ENCODE measurements at places on chromosomes 2 and 18.
A peak's percentile ranks its signal among the peaks of the same experiment; 100 is the strongest.

DNA sequence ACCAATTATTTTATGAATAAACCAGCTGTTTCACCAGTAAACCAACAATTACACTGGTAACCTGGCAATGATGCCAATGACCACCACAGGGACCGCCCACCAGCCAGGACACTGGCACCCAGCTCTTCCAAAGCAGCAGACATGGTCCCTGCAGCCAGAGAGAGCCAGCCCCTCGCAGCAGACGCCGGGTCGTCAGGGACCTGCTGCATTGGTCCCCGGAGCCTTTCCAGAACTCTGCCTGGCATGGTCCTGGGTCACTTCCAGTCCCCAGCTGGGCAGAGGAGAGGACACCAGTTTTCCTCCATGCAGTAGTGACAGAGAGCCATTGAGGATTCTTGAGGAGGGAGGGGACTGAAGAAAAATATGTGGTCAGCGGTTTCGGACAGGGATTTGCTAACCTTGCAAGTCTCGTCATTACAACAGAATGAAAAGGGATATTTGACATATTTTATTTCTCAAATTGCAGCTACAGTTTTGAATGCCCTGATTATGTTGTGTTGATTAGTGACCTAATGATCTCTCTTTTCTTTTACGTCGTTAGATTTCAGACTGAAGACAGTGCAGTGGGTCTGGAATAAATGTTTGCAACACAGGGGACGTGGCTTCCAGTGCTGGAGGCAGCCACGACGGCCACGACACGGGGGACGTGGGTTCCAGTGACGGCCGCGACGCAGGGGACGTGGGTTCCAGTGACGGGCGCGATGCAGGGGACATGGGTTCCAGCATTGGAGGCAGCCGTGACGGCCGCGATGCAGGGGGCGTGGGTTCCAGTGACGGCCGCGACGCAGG, 154.5 kb downstream of the TPO start:
- no peak for DNase-seq

GRCh38 chr2:108106731-108107130, 120.4 kb downstream of the SLC5A7 start:
- DNase-seq = no peak

GRCh38 chr2:151882786-151883445, 54.7 kb upstream of the ARL5A start:
- no peak for DNase-seq

DNA sequence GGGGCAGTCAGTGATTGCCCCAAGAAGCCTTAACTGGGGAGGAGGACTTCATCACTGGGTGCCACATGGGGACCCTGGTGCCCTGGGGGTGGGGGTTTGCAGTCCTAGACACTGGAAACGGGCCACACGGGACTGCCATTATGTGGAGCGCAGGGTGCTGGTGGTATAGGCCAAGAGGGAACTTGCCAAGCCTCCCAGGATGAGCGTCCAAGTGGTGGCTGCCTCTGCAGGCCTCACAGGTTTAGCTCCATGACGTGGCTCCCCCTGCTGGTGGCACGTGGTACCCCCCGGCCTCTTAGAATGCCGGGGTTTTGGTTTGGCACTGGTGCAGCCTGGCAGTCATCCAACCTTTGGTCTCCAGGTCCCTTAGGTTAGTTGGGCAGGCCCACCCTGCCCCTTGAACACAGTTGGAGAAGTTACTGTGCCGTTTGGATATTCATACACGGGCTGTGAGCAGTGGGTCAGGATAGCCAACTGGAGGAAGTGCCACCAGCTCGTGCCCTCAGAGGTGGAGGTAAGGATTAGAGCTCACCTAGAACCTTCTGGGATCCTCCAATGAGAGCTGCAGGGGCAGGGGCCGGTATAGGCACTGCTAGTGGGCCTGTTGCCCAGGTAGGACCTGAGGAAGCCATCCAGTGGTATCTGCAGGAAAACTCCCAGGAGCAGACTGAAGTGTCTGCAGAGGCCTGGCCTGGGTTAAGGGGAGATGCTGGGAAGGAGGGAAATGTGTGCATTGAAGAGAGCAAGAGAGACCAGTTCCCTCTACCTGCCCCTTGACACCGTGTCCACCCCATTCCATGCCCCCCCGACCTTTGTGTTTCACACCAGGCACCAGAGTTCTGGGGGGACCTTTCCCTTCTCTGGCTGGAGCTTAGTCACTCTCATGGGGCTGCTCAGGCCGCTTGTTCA, 5.7 kb downstream of the PTMA start:
- peak; percentile 89 for DNase-seq

DNA sequence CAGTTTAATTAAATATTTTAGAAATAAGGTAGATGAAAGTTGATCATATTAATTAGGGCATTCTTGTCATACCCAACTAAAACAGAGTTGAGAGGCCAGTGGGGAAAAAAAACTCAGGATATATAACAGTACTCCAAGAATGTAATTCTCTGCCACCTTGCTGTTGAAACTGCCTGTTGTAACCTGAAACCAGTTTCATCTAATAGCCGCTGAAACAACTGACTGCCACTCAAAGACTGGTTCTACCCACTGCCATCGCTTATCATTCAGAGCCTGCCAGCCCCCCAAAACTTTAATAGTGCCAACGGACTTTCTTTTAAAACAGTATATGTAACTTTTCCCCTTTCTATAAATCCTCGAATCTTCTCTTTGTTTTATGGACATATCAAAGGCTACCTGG, 37.7 kb upstream of the FSIP2 start:
- no peak for DNase-seq

- DNase-seq = no peak
Measured at GRCh38 chr18:24762511-24762910, 302.1 kb downstream of the HRH4 start.

GRCh38 chr2:176136374-176137251, 7.1 kb downstream of the HOXD8 start:
- DNase-seq = no peak

DNA sequence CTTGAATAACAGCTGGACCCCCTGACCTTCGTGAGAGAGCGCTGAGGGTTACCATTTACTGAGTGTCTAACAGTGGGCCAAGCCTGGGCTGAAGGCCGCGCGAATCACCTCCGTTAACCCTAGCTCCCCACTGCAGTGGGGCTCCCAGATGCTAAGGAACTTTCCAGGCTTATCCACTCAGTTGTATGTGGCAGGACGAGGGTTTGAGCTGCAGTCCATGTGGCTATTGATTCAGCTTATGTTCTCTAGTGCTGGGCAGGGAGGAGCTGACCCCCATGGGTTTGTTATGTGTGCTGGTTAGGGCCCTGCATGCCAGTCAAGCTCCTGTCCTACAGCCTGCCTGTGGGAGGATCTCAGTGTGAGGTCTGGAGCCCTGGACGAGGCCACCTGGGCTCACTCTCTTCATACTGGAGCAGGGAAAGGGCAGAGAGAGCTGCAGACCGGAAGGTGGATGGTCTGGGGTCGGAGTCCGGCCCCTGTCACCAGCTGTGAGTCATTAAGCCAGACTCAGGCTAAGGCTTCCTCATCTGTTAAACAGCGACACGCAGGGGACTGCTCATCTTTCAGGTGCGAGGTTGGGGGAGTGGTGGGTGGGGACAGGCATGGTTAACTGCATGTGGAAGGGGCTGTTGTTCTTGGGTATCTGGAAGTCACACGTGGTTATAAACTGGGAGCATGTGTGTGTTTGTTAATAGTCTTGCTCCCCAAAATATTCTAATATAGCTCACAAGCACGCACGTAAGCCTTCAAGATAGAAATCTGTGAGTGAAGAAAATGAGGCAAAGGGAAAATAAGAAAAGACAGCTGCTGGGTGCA, 6.6 kb downstream of the PSD4 start:
- DNase-seq = no peak

DNA sequence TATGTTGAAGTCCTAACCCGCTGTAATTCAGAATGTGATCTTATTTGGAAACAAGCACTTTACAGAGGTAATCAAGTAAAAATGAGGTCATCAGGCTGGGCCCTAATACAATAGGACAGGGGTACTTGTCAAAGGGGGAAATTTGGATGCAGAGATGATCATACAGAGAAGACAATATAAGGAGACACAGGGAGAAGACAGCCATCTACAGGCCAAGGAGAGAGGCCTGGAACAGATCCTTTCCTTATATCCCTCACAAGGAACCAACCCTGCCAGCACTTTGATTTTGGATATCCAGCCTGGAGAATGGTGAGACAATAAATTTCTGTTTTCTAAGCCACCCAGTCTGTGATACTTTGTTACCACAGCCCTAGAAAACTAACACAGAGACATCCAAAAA, 104.3 kb downstream of the METTL4 start:
- no peak for DNase-seq

- no peak for DNase-seq
Measured at GRCh38 chr2:204880928-204881327, 335.7 kb downstream of the PARD3B start.

- DNase-seq = no peak
Measured at GRCh38 chr2:181890271-181890670, 1.3 kb upstream of the ITPRID2 start.

GRCh38 chr2:219002395-219003266, 9.4 kb upstream of the CRYBA2 start:
- peak; percentile 86 for DNase-seq

GRCh38 chr2:240925568-240926515, 19.7 kb downstream of the CROCC2 start:
- DNase-seq = no peak

DNA sequence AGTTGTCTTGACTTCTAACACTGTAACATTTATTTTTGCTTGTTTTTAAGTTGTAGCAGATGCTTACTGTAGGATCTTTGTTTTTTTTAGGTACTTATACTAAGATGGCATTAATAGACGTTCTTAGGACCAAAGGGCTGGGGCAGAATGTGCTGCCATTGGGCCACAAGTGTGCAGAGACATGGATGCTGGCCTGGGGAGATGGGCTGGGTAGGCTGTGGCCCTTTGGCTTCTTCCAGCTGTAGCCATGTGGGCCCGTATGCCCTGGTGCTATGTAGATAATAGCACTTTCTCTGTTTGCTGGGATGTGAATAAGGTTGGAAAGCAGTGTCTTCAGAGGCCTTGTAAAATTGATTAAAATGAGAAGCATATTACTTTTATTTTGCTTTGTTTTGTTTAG, 18.8 kb downstream of the RAB31 start:
- DNase-seq = no peak

GRCh38 chr18:62799977-62800376, 84.6 kb downstream of the PHLPP1 start:
- no peak for DNase-seq

GRCh38 chr2:129936334-129936934, 43.0 kb upstream of the RAB6C start:
- peak; percentile 57 for DNase-seq

GRCh38 chr2:57890464-57890863, 156.1 kb upstream of the VRK2 start:
- DNase-seq = no peak

- no peak for DNase-seq
Measured at GRCh38 chr2:112077814-112078213, 22.7 kb downstream of the TMEM87B start.

DNA sequence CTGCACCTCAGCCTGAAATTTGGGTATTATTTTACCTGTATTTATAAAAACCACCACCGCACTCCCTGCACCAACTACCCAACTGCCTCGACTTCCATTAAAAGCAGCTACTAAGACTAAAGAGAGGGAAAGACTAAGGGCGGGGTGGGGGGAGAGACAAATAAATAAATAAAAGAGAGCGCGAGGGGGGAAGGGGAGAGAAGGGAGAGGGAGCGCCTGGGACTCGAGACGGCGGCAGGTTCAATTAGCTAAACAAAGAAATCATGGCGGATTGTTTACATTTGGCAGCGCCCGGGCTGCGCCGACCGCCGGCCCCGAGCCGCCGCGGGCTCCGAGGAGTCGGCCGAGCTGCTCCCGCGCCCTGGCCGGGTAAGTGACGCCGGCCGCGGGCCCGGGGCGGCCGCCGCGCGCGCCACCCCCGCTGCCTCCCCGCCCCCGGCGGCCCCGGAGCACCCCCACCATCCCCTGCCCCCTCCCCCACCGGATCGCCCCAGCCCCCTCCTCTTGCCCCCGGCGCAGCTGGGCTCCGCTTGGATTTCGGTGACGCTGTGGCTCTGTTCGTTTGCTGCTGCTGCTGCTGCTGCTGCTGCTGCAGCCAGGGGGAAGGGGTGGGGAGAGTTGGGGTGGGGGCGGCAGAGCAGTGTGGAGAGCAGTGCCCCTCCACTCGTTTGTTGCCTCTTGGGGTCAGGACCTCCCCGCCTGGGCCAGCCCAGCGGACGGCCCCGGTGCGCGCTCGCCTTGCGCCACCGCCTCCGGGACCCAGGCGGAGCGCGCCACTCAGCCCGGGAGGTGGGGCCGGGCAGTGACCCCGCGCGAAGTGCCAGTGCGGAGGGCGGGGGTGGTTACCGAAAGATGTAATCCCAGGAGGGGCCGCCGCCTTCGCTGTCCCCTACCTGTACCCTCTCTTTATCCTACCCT, 187.2 kb upstream of the FANCL start:
- no peak for DNase-seq

GRCh38 chr2:25548601-25549000, 124.8 kb downstream of the DTNB start:
- DNase-seq = peak; percentile 62

- no peak for DNase-seq
Measured at GRCh38 chr2:46216213-46216612, 81.0 kb upstream of the EPAS1 start.

DNA sequence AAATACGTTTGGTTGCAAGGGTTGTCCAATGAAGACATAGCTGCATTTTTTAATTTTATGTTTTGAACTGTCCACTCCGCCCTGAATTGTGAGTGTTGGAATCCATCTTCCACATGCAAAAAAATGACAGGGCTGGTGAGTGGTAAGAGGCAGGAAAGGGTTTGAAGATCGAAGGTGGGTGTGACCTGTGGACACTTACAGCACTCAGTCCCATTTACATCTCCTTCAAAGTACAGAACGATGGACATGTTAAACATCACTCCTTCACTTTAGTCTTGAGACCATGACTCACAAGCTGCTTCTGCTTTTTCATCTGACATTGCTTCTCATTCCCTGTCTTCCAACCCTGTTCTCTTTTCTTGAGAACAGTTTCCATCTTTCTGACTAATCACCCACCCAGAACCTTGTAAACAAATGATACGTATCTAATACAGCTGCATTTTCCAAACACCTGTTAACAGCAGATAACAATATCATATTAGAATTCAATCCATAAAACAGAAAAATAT, 179.3 kb downstream of the ZNF516 start:
- no peak for DNase-seq

GRCh38 chr2:63700271-63700670, 111.5 kb downstream of the MDH1 start:
- DNase-seq = peak; percentile 66
